AG04449 (cell line): ENCODE measurements at places on chromosomes 13 and 19.

- no peak for DNase-seq
These were observed 4.6 kb upstream of the PNMA8A start for GRCh38 chr19:46475986-46476385.

- DNase-seq, result no peak
These were observed 84.0 kb downstream of the ATP11A start for GRCh38 chr13:112773601-112774447.

- DNase-seq, result no peak
These were observed 21.6 kb downstream of the SAE1 start for GRCh38 chr19:47152205-47152604.

DNA sequence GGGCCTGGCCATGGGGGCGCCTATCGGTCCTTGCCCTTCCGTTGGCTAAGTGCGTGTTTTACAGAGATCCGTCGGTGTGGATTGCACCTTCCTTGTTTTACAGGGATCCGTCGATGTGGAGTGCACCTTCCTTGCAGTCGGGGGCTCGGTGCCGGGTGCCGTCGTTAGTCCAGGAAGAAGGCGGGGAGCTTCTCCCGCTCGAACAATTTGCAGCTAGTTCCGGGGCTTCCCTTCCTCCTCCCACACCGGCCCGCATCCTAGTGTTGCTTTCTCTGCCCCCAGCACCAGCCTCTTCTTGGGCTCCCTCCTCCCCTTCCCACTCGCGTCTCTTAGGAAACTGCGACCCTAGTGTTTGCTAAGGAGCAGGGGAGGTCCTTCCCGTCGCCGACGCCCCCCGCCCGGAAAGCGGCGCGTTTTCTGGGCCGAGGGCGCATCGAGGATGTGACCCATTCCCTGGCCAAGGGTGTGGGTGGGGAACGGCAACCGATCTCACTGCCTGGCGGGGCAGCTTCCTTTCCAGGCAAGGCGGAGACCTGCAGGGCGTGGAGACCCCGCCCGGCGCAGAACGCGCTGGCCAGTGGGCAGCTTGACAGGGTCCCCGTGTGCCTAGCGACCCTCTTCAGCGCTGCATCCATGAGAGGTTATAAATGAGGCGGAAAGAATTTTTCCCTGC, 75.7 kb upstream of the ZNF91 start:
- DNase-seq, result no peak

DNA sequence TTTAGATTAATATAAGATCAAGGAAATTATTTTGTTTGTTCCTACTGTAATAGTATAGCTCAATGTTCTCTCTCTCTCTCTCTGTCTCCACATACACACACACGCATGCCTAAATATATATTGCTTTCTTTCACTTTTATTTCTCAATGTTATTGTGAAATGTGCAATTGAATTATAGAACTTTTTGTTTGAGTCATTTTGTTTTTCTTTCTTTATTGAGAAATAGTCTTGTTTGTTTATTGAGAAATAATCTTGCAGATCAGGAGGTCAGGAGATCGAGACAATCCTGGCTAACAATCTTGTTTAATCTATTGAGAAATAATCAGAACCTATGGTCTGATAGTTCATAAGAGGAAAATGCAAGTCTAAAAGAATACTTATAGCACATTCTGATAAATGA, 1581.3 kb downstream of the EFNB2 start:
- DNase-seq, result no peak
